ENCODE measurements at places on chromosomes 2 and 18.

DNA sequence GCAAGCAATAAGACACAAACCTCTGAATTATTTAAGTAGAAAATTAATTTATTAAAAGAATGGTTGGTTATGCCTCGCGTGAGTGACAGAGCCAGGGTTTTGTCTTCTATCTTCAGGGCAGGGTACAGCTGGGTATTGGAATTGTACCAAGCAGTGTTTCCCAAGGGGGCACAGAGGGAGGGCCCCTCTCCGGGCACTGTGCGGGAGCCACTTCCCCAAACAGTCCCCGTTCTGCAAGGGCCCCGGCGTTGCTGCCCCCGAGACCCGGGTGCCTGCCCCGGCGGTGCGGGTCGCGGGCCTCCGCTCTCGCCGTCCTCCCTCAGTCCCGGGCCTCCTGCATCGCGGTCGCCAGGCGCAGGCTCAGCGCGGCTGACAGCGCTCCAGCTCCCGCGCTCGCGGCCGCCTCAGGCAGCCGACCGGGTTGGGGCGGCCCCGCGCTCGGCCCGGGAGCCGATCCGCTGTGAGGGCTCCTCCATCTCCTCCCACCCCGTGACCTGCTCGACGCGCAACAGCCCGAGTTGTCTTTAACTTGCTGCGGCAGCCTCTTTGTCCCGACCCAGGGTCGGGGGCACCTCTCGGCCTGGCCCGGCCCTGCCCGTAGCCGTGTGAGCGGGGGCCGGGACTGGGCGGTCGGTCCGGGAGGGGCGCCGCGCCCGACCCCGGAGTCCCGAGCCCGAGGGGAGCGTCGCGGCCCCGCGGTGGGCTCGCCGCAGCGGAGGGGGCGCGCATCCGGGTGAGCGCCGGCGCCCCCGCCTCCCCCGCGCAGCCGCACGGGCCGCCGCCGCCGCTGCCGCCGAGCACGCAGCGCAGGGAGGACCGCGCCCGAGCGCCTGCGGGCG, 620 bp upstream of the GALNT1 start:
- peak; percentile 92 for DNase-seq

GRCh38 chr2:12050396-12050795, 304.0 kb downstream of the LPIN1 start:
- no peak for DNase-seq

DNA sequence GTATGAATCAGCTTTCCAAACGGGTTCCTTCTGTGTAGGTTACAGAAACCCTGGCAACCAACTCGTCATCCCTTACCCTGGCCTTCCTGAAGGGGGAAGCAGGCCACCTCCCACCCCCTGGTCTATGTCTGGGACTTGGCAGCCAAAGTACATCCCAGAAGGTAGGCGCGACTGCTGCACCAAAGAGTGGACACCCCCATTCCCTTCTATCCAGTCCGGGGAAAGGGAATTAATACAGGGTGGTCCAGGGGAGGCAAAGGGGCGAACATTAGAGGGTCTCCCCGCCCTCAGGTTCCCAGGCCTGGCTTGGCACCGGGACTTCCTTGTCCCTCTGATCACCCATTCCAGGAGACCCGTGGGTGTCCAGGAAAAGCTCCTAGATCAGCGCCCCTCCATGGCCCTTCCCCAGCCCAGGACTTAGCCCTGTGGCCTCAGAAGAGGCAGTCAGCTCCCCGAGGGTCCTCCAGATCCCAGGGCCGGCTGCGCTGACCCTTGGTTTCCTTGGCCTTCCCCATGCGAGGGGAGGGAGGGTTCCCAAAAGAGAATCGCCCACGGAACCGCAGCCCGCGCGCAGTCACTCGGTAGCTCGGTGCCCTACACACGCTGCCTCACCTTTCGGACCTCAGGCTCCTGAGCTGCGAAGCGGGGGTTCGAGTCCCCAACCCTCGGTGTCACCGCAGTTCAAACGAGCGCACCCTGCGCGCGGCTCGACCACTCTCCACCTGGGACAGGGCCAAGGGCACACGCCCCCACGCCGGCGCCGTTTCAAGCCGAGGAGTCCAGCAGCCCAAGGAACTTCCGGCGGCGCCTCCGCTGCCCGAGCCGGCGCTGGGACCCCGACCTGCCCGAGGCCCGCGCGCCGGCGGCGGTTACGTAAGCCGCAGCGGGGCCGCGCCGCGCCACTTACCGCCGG, at the start of gene PER2:
PER2 (minus strand) TSS at position 874 of the 913 bp plus-strand sequence. CDS start 10,674 bp downstream, outside the sequence.
- peak; percentile 61 for DNase-seq

GRCh38 chr2:75317802-75318201, 118.5 kb upstream of the TACR1 start:
- DNase-seq: no peak

DNA sequence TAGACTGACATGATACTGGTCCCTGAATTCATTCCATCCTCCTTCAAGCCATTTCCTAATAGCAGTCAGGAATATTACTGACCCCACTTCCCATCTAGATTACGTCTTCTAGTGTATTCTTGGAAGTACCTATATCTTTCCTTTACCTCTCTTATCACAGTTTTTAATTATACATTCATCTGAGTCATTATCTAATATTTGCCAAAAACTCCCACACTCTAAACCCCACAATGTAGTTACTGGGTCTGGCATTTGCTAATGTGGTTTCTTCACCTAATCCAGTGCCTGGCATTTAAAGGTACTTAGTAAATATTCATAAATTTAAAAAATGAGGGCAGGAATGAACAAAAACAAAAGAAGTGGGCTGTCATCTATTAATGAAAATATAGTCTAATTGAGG, 441.8 kb upstream of the SETBP1 start:
- no peak for DNase-seq

DNA sequence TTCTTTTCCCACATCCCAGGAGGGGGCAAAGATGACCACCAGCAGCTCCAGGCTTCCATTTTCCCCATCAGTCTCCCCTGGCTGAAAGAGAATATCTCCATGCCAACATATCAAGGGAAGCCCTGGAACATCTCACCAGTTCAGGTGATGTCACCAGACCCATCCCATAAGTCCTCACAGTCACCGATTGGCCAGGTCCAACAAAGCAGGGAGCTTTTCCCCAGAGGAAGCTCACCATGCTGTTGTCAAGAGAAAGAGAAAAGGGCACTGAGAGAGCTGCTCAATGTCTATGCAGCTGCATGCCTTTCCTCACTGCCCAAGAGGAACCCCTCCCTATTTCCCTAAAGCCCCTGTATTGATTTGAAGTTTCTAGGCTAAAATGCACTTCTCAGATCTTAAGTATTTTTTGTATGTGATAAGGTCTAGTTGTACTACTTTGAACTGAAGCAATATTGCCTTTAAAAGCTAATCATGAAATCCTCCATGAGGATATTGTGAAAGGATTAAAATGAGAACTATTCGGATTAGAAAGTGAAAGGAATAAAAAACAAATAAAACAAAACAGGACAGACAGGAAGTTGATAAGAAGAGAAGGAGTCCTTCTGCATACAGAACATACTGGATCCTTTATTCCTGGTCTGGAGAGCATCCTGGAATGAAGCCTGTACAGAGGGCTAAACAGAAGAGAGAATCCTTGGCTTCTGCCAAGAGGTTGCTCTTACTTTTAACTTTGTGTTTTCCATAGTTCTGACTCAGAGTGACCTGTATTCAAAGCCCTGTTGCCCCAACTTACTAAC, 45.2 kb upstream of the CTIF start:
- no peak for DNase-seq

- DNase-seq: no peak
These were observed 259.8 kb upstream of the CXCR4 start for GRCh38 chr2:136377423-136378382.

- no peak for DNase-seq
These were observed 201.2 kb upstream of the TNP1 start for GRCh38 chr2:217060951-217061547.

GRCh38 chr2:144508172-144508851, 11.6 kb downstream of the ZEB2 start:
- no peak for DNase-seq

DNA sequence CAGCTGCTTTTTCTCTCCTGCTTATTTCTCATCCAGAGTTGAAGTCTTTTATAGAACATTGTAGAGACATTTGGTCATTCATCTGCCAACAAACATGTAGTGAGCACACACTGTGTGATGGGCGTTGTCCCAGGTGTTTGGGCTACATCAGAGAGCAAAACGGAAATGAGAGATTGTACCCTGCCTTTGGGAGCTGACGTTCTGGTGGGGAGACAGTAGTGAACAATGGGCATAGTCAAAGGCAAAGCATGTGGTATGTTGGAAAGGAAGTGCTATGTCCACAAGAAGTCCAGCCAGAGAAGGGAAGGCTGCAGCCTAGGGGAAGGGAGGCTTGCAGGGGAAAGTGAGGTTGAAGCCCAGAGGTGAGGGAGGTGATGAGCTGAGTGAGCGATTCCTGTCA, 78.1 kb downstream of the PIEZO2 start:
- DNase-seq: no peak

GRCh38 chr18:11757084-11757590, 68.1 kb downstream of the GNAL start:
- no peak for DNase-seq

DNA sequence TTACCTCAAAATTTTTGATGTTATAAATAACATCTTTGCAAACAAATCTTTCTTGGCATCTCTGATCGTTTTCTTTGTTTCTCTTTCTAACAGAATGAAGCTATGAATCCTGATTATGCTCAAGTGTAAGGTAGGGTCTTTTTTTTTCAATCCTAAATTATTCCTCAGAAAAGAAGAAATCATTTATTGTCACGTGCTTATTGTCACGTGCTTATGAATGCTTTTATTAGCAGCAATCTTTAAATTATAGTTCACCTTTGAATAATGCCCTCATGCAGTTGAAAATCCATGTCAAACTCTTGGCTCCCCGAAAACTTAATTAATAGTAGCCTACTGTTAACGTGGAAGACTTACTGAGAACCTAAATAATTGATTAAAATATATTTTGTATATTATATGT, 39.2 kb upstream of the EPAS1 start:
- no peak for DNase-seq

- no peak for DNase-seq
These were observed 466.0 kb downstream of the PTH2R start for GRCh38 chr2:208872591-208872990.

GRCh38 chr2:146123256-146123655, 1603.3 kb upstream of the ZEB2 start:
- no peak for DNase-seq

DNA sequence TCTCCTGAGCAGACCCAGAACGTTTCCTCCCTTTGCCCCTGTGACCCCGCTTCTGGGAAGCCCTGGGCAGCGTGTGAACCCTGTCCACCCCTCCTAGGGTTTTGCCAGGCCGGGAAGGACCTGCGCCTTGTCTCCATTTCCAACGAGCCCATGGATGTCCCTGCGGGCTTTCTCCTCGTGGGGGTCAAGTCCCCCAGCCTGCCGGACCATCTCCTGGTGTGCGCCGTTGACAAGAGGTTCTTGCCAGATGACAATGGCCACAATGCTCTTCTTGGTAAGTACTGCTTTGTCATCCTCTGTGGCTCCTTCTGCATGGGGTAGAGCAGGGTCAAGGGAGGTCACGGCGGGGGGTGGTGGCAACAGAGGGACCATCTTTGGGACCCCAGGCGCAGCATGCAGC, 32.5 kb downstream of the GREB1 start:
- no peak for DNase-seq

GRCh38 chr2:28955467-28955866, 25.6 kb upstream of the TOGARAM2 start:
- DNase-seq: no peak

DNA sequence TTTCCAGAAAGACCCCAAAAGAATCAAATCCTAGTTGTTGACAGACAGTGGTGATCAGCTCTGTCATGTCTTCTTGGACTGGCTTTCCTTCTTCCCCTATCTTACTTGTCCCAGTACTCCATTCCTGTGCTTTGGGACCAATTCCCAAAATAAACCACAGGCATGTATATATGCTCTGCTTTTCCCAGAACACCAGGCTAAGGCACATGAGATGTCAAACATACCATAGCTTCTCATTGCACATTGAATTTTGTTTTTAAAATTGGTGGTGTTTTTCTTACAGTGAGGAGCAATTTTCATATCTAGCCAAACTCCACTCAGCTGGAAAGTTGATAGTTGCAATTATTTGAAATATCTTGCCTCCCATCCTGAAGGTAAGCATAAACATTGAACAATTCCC, 88.9 kb upstream of the RGPD4 start:
- DNase-seq: no peak

DNA sequence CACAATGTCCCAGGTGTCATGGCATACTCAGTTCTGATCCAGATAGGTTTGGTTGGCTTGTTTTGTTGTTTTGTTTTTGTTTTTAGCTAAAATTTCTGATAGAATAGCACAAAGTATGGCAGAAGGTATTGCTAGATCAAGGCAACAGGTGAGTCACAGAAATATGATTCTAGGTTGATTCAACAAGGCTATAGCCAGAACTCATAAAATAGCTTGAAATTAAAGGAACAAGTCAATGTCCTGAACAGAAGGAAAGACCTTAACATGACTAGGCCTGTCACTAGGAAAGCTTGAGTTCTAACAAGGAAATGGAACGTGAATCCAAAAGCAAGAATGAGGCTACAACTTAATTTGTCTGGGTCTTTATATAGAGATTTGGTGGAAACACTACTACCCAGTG, 157.1 kb downstream of the GALNT3 start:
- DNase-seq: no peak

DNA sequence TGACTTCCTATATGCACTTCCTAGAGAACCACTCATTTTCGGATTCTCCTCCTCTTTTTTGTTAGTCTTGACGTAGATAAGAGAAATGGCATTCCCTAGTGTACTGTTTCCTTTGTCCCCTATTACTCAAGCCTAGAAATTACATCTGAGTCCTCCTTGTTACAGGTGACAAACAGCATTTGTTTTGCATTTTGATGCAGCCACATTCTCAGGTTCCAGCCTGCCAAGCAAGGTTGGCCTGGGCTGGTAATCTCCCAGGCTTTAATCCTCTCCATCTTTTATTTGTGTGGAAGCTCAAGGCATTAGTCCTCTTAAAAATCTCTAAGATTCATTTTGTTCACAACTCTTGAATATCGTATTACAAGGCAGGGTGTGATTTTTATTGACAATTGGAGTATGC, 318.0 kb upstream of the NRP2 start:
- peak; percentile 50 for DNase-seq

GRCh38 chr2:106859498-106859897, 26.5 kb downstream of the ST6GAL2 start:
- no peak for DNase-seq

GRCh38 chr2:126883666-126884040, 15.0 kb upstream of the TEX51 start:
- DNase-seq: no peak

- DNase-seq: no peak
These were observed 113.1 kb downstream of the GATA6 start for GRCh38 chr18:22282311-22283115.

- no peak for DNase-seq
These were observed 1885.4 kb upstream of the CELF4 start for GRCh38 chr18:39450958-39451357.

- no peak for DNase-seq
These were observed 116.2 kb downstream of the TANC1 start for GRCh38 chr2:159084384-159085370.

Data from D341Med (cell line).